ENCODE measurements at places on chromosomes 3 and 15.

- DNase-seq: no peak
Observed at GRCh38 chr15:99328106-99329072, 77.1 kb downstream of the LRRC28 start.

DNA sequence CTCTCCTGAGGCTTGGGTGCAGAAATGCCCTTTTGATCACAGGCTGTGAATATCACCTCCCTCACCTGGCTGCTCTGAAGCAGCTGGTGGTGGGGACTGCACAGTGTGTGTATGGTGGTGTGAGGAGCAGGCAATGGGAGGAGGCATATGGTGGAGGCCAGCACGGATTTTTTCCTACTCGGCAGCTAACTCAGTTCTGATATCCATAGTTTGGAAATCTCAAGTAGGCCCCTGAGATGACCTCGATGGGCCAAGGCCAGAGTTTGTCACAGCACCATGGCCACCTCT, 21.3 kb upstream of the CXCR6 start:
- DNase-seq: no peak

DNA sequence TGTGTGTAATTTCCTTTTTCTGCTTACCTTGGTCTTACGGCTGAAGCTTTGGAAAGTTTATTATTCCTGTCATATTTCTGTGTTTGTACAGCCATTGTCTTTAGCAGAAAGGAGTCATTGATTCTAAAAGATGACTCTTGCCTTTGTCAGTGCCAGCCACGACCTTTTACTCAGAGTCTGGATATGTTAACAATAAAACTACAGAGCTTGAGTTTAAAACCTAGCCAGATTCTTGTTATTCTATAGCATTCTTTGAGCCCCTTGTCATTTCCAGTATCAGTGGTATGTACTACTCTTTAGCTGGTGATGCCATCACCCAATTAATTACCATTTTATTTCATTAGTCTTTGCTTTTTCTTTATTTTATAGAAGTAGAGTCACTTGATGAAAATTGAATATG, 142.4 kb downstream of the TCF12 start:
- DNase-seq: no peak

DNA sequence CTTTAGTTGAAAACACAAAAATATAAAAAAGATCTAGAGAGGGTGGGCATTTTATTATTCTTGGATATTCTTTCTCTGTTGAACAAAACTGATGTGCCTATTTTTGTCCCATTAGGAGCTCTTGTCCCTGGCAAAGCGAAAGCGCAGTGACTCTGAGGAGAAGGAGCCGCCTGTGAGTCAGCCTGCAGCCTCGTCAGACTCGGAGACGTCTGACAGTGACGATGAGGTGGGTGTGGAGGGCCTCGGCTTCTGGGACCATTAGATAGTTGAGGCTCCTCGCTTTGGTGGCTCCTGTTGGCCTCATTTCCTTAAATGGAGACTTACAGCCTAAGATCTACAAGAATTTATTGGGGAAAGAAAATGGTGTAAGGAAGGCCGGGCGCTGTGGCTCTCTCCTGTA, 21.3 kb downstream of the RTF1 start:
- DNase-seq: no peak

GRCh38 chr15:40102897-40103858, 5.5 kb downstream of the BMF start:
- DNase-seq: no peak

GRCh38 chr3:184636741-184637316, 75.0 kb downstream of the MAGEF1 start:
- no peak for DNase-seq

DNA sequence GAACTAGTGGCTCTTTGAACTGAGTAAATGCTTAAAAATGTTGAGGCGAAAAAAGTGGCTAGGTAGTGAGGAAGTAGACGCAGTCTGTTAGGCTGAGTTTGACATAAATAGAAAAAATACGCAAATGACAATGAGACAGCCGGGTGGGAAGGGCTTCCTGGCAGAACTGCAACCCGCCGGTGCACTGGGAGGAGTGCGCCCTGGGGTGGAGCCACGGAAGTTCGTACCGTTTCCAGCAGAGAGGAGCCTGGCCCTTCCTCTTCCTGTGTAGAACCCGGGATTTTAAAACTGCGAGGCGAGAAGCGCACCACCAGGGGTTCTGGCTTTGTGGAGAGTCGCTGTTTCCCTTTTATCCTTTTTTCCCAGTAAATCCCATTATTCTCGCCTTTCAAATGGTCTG, 602.6 kb downstream of the PYDC2 start:
- no peak for DNase-seq

DNA sequence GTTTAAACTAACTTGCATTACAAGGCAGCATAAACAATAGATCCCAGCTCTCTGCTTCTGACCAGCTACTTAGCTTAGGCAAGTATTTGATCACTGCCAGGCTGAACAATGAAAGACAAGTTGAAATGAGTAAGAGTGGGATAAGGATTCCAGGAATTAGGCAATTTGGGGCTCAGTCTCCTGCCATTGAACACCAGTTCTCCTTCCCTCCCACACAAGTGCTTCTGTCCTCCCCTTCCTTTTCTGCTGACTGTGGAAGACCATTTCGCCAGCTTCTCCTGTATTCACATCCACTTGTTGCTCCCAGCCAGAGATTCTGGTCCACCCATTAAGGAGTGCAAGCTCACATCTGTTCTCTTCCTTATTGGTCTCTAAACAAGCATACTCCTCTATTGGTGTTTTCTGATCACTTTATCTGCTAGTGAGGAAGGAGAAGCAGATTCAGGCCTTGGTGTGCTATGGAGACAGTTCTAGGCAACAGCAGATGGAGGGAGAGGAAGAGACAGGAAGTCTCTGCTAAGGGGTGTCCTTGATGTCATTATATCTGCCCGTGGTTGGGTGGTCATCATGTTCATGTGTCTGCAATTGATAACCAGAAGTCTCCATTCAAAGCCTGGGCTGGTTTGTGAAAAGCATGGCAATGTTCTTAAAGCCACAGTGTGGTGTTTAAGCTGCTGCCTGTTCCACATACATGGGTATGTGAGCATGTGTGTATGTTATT, 121.5 kb downstream of the PLCL2 start:
- DNase-seq: peak; percentile 86

DNA sequence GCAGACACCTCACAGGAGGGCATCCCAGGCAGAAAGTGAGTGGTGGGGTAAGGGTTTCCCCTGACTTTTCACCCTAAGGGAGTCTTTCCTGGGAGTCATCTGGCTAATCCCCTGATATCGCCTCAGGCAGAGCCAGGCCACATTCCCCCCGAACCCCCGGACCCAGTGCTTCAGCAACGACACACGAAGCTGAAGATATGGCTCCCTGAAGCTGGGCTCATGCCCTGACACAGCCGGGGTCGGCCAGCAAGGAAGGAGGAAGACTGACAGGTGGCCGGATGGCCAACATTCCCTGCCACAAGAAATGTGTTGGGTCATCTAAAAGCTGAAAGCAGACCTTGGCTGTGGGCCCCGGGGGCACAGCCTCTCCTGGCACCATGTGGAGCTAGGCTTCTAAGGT, 14.4 kb downstream of the CHST13 start:
- DNase-seq: no peak

- DNase-seq: peak; percentile 79
Observed at GRCh38 chr3:183275418-183275817, 22.4 kb downstream of the B3GNT5 start.

GRCh38 chr15:27454281-27455075, 483.5 kb downstream of the GABRG3 start:
- peak; percentile 3 for DNase-seq

GRCh38 chr15:42345504-42345903, 13.8 kb upstream of the CAPN3 start:
- no peak for DNase-seq

- no peak for DNase-seq
Observed at GRCh38 chr15:80576519-80577090, 118.5 kb upstream of the ABHD17C start.

DNA sequence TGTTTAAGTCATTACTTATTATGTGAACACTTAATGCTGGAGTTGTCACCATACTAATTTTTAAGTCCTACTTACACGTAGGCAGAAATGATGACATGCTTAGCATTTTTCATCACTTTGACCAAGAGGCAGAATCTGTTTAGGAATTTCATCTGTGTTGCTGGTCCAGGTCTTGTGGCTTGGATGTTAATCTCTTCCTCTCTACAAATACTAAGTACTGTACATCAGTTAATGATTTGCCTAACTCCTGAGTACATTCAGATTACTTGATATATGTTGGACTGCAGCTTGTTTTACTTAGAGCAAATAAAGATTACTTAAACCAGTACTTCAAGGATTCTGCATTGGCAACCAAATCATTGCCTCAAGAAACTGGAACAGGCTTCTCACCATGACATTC, 8.6 kb downstream of the SNRK start:
- no peak for DNase-seq
